ENCODE measurements at places on chromosomes 3 and 15.

DNA sequence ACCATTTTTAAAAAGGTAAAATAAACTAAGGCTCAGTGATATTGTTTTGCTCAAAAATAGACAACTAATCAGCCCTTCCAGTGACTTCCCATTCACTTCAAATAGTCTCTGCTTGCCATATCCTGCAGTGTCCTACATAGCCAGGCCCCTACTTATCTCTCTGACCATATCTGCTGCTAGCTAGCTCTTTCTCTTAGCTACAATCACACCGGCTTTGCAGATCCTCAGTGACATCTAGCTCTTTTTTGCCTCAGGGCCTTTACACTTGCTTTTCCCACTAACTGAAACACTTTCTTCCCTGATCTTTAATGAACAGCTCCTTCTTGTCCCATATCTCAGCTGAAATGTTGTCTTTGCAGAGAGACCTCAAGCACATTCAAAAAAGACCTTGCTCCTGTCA, 161.3 kb downstream of the IL5RA start:
- no peak for DNase-seq

DNA sequence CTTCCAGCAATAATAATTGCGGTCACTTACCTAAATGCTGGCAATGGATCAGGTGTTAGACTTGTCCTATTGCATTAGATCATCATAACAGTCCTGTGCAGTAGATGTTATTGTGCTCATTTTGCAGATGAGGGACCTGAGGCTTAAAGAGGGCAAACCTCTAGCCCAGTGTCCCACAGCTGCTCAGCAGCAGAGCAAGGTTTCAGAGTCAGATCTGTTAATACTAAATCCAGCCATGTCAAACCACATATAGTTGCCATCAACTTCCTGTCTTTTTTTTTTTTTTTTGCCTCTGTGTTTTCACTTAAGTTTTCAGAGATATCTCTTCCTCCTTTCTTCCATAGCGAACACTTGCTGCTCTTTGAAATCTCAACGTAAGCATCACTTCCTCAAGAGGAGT, 12.1 kb downstream of the FEZF2 start:
- no peak for DNase-seq

GRCh38 chr3:74426571-74426970, 187.9 kb downstream of the CNTN3 start:
- DNase-seq: no peak

DNA sequence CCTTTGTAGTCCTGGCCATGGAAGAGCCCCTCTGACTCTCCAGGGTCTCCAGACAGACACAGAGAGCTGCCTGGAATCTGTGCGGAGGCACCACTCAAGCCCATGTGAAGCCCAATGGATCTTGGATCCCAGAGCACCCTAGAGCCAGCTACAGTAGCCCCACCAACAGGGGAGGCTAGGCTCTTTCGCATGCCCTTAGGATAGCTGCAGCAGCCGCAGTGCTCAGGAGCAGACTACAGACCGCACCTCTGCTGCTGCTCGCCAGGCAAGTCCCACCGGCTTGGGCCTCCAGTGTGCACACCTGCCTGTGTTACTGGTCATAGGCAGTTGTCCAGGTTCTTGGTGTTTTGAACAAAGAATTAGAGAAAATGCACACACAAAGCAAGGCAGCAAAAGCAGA, 131.6 kb downstream of the SPATA16 start:
- DNase-seq: no peak

GRCh38 chr3:127823426-127823857, 1.1 kb upstream of the MGLL start:
- DNase-seq: no peak

GRCh38 chr15:74184582-74185091, 11.1 kb downstream of the ISLR start:
- DNase-seq: no peak

DNA sequence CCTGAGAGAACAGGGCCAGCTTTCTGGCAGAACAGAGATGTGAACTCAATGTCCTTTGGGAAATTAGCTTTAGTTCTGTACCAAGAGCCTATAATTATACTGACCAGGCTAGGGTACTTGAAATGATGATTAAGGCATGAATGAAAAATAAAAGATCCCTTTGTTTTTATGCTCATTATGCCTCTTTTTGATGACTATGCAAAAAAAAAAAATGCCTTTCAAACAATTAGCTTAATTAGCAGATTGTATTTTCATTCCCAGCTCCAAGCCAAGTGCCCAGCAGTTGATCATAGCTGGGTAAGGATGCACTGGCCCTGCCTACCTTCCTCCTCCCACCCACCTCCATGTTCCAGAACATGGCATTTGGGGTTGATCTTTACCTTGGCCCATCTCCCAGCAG, 56.8 kb downstream of the LYZL4 start:
- no peak for DNase-seq

GRCh38 chr15:96408591-96409183, 78.2 kb downstream of the NR2F2 start:
- no peak for DNase-seq

- DNase-seq: no peak
Observed at GRCh38 chr15:59059076-59059597, 45.8 kb upstream of the CCNB2 start.

DNA sequence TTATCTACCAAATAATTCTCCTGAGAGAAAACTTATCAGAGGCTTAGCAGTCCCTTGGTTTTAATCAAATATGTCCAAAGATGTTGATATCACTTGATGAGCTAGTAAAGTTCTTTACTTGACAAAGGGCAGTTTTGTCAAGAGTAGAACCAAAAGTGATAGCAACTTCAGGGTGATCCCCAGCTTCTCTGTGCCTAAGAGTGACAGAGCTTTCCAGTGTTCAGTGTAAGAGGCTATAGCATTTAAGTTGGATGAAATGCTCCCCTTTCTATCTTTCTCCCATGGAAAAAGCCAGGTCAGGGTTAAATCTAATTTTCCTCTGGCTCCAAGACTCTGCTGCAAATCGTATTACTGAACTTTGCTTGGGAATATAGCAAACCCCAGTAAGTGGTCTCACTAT, 120.8 kb downstream of the UNC13C start:
- DNase-seq: no peak

DNA sequence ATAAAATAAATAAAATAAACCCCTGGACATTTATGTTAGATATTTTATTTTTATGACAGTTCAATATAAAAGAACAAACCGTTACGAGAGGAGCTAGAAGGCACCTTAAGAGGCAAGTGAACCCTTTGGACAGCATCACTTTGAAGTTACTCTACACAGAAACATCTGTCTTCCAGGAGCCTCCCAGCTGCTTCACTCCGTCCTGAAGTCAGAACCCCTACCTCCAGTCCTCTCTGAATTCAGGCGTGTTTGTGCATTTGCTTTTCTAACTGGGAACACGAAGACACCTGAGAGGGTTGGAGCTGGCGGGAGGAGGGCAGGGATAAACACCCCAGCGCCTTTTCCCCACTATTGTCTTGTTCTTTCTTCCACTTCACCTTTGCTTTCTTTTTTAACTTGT, 46.2 kb downstream of the CMTM7 start:
- no peak for DNase-seq

- no peak for DNase-seq
Observed at GRCh38 chr3:32963871-32964270, 12.4 kb downstream of the CCR4 start.

DNA sequence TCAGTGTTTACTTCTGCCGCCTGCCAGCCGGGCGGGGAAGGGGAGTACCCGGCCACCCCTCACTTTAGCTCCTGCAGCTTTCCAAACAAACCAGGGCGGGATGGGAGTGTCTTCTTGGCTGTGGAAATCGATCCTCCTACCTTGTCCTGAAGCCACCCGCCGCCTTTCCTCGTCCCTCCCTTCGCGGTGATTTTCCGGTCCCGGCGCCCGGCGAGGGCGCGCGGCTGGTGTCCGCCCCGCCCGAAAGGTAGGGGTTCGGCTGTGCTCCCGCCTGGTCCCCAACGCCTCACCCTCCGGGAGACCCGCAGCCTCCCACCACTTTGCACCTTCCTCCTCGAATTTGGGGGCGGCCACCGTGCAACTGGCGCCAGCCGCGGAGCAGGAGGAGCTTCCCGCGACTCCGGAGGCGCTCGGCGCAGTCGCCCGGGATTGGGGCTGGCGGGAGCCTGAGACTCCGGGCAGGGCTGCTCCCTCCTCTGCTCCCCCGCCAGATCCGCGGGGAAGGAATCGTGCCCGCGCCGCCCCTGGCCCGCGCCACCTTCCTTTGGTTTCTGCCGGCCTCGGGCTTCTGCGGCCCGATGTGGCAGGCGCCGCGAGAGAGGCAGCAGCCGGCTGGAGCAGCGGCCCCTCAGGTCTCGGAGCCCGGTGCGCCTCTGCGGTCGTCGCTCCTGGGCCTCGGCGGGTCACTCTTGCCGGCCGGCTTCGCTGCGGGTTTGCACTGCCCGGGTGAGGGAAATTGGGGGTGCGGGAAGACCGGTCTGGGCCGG, 30.7 kb upstream of the ST3GAL6 start:
- DNase-seq: no peak

- no peak for DNase-seq
Observed at GRCh38 chr15:35399901-35400300, 146.1 kb downstream of the DPH6 start.

DNA sequence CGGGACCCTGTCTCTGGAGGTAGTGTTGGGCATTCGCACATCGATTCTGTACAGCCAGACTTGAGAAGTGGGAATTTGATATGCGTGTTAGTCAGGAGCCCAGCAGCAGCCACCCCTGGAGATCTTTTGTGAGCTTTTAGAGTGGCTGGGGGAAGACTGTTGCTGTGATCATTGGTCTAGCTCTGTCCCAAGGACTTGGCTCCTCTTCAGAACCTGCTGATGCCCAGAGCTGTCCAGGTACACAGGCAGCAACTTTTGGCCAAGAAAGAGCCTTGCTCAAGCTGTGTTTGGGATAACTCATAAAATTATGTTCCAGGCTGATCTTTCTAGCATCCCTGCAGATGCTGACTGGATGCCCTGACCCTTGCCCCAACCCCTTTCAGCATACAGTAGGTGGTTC, 29.3 kb downstream of the LIMD1 start:
- no peak for DNase-seq

DNA sequence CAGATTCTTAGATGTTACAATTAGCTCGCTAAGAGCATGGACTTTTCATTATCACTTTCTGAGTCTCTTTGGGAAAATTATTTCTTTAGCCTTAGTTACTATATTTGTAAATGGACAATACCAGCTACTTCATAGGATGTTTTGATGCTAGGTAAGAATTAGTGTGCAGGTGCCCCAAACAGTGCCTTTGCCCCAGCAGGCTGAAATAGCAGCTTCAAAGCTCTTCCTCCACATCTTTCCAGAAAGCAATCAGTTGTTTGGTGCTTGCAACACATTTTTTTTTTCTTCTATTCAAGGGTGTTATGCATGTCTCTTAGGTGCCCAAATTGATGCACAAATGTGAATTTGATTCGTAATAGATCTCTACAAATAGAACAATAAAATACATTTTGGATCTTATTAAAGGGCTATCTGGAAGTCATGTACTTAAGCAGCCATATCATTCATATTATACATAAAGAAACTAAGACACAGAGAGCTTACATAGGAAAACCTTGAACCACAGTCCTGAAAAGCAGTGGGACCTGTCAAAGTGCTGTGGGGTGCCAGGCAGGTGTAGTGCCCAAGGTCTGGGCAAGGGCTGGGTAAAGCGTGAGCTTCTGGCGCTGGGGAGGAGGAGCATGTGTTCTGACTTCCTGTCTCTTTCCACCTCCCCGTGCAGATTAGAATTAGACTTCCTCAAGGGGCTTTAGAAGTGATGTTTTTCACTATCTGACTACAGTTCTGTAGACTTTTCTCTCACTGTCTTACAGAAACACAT, 62.9 kb downstream of the FNDC3B start:
- DNase-seq: no peak

DNA sequence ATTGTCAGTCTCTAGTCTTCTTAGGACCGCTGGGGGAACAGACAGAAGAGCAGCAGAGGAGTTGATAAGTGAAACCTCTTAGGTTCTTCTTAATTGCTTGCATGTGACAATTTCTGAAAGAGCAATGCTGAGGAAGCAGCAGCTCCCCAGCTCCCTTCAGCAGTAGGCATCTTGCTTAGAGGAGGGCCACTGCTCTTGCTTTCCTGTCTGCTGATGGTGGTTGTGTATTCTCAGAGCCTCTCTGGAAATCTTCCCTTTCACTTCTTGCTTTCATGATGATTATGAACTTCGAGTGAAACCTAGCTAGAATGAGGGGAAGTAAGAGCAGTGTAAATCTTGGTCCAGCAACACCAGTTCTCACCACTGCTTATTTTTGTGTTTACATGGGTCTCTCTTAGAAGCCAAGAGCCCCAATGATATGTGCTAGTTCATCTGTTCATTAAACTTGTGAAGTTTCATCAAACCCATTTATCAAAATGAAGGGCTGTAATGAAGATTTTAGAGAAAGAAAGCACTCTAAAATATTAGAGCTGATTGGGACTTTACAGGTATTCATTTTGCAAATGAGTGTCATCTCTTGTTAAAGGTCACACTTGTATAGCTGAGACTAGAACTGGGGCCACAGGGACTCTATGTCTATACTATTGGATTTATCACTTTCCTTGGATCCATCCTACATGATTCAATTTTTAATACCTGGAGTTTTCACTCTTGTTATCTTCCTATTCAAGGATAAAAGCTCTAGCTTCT, 246.7 kb downstream of the LPP start:
- DNase-seq: no peak

DNA sequence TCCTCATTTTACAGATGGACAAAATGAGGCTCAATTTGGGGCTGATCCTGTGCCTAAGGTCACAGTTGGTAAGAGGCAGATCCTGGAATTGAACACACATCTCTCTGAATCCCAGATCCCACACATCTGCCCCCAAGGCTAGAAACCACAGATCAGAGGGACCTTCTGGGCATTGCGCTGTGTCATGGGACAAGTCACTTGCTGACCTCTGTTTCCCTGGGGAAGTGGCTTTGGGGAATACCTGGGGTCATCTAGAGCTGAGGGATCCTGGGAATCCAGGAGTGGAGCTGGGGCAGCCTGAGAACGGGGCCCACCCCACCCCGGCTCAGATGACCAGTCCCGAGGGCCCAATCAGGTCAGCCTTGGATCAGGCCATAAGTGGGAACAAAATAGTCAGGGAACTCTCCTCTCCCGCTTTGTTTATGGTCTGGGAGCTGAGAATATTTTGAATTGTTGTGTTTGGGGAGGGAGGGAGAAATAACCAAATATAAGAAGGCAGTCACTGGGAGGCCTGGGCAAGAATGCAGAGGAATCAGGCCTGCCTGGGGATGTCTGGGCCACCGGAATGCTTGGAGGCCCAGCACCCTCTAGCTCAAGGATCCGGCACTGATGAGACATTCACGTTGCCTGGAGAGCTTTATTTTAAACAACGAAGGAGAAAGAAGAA, 8.8 kb upstream of the SLC6A6 start:
- no peak for DNase-seq

GRCh38 chr3:112505907-112506306, 6.6 kb upstream of the BTLA start:
- no peak for DNase-seq

GRCh38 chr15:79192462-79193036, 90.0 kb upstream of the ANKRD34C start:
- DNase-seq: no peak

GRCh38 chr3:58899159-58899952, 150.5 kb downstream of the CFAP20DC start:
- DNase-seq: peak; percentile 6

GRCh38 chr3:78204977-78205376, 1165.1 kb downstream of the ROBO2 start:
- no peak for DNase-seq

Data from hematopoietic multipotent progenitor cell treated with erythropoietin and hydrocortisone succinate and interleukin-3 and kit ligand, for 17 days (in vitro differentiated cells).